Activated CD4-positive, alpha-beta T cell treated with anti-CD3 and anti-CD28 coated beads, Interleukin-2, amount 50 U/mL, for 4 hours (primary cell): ENCODE measurements at places on chromosomes 12 and 14.

DNA sequence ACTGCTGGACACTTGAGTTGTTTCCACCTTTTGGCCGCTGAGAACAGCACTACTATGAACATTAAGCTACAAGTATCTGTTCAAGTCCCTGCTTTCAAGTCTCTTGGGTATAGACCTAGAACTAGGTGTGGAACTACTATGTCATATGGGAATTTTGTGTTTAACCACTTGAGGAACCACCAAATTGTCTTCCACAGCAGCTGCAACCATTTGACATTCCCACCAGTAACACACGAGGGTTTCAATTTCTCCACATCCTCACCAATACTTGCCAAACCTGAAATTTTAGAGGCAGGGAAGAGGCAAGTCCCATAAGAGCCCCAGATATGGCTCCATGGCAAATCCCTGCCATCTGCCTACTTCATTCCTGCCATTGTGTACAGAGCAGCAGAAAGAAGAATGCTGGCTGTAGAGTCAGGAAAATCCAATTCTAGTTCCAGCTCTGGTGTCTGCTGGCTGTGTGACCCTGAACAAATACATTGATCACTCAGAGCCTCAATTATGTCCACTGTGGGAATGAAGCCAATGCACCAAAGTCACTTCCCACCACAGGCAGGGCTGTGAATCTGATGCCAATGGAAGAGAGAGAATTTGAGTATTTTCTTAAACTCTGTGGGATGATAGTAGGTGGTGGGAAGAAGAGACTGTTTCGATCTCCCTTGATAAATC lies 17.8 kb downstream of the PITPNM2 start:
- DNase-seq: no peak

DNA sequence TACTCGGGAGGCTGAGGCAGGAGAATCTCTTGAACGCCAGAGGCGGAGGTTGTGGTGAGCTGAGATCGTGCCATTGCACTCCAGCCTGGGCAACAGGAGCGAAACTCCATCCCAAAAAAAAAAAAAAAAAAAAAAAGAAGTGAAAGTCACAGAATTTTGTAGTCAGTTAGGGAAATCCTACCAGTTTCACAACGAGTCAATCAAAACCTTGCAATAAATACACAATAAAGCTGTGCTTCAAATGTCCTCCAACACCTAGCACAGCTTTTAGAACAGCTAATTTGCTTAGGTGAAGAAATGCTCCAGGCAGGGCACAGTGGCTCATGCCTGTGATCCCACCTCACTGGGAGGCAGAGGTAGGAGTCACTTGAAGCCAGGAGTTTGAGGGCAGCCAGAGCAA lies 112.8 kb upstream of the ATF7IP start:
- no peak for DNase-seq

GRCh38 chr12:65122703-65123102 lies 1.6 kb upstream of the WIF1 start:
- DNase-seq: no peak

DNA sequence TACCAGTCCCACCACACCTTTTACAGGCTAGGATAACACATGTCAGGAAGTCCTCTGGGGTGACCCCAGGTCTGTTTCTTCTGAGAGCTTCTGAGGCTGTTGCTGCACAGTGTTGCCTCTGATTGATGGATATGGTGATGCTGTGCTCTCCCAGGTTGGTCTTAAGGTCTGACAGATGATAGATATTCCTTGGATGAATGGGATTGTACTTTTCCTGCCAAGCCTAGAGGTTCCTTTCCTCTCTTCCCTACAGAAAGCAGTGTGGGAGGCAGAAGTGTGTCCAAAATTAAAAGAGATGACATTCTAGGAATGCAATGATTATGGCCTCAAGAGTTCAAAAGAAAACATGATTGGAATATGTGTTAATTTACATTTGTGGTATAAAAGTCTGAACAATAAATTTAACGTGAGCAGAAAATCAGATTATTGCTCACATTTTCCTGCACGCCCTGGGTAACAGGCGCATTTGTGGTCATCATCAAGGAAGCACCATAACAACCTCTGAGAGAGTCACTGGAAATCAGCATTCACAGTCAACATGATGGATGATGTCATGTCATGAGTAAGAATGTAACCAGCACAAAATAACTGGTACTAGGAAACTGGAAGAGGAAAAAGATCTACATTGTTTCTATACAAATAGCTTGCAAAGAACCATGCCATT lies 73.7 kb downstream of the BBS10 start:
- no peak for DNase-seq

DNA sequence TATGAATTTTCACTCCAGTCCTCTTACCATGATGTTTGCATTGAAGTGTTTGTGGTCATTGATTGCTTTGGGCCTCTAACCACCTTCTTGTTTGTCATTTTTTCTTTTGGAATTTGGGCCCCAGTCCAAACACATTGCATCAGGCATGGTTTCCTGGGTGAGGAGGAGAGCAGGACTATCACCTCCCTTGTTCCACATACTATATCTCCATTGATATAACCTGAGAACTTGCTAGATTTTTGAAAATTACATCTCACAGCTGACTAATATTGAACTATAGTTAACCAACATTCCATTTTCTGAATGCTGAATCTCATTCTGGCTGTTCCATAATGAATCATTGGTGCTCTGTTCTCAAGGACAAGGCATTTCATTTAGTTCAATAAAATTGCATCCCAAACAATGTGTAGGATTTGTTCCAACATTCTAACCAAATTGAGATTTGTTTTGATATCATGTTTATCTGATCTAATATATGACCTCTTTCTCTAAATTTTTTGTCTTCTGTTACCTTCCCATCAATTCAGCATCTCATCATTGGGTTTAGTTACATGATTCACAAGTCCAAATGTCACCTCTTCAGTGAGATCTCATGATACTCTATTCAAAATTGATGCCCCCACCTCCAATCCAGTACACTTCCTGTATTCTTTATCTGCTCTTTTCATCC lies 329.0 kb downstream of the ZFP36L1 start:
- no peak for DNase-seq

- DNase-seq: no peak
Measured at GRCh38 chr14:77738559-77739250, 22.3 kb downstream of the SNW1 start.

DNA sequence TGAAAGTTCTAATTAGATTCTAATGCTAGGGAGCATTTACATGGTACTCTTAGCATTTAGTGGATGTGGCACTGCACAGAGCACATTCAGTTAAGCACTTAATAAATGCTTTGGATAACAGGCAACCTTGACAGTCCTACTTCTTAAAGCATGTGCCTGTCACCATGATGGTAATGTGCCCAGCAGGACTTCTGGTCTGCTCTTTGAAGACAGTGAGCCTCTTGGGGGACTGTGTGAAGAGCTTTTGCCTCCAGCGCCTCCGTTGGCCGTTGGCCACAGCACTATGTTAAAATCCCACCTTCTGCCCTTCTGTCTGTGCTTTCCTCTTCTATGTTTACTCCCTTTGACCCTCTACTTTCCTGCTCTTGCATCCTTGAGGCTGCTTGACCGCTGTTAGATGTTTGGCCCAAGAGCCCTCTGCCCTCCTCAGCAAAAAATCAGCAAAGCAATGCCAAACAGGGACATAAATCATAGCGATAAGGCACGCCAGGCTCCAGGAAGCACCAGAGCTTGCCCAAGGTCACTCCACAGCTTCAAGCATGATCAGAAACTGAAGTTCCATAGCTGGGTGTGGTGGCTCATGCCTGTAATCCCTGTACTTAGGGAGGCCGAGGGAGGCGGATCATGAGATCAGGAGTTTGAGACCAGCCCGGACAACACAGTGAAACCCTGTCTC lies 8.3 kb downstream of the CDKL1 start:
- DNase-seq: no peak

DNA sequence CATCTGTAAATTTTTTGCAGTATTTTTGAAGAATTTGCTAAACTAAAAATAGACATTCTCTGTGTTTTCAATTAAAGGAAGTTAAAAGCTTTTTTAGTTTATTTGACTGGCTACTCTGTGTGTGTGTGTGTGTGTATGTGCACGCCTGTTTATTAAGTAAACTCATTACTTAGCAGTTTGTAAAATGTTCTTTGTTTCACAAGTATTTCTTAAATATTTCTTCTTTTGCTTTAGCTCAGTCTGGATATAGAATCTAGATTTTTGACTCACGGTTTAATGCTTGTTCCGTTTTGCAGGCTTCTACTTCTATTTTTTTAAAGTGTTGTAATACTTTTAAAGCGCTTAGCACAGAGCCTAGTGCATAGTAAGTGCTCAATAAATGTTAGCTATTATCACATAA lies 46.5 kb upstream of the KCNMB4 start:
- no peak for DNase-seq

- no peak for DNase-seq
Measured at GRCh38 chr14:68884031-68885030, 91.5 kb upstream of the ZFP36L1 start.

DNA sequence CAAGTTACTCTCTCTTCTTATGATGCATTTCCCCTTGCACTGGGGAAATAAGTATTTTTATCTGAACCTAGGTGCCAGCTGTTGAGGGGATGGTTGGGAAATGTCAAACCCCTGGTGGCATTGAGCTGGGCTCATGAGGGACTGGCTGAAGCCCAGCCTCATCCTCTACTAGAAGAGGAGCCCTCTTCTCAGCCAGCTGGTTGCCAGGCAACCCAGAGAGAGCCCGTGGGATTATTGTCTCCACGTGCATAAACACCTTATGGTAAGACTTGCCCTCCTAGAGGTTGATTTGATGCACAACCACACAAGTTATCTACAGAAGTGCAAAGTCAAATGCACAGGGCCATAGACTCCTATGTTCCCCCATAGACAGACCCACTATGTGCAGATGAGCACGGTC lies 89.8 kb downstream of the WSCD2 start:
- no peak for DNase-seq

- no peak for DNase-seq
Measured at GRCh38 chr12:39329018-39329417, 113.9 kb downstream of the KIF21A start.

DNA sequence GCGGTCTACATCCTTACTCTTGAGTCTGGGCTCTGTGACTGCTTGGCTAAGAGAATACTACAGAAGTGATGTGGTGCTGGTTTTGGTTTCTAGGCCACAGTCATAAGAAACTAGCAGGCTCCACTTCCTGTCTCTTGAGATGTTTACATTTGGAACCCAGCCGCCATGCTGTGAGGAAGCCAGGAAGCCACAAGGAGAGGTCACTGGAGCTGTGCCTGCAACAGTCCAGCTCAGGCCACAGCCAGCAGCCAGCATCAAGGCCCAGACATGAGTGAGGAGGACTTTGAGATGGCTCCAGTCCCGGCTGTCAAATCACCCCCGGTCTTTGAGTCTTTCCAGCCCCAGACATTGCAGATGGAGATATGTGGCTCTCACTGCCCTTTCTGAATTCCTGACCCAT lies 12.9 kb upstream of the FAM181A start:
- DNase-seq: no peak

- no peak for DNase-seq
Measured at GRCh38 chr14:96629082-96629481, 126.9 kb downstream of the PAPOLA start.

- DNase-seq: no peak
Measured at GRCh38 chr14:72856530-72857266, 37.2 kb downstream of the DPF3 start.

DNA sequence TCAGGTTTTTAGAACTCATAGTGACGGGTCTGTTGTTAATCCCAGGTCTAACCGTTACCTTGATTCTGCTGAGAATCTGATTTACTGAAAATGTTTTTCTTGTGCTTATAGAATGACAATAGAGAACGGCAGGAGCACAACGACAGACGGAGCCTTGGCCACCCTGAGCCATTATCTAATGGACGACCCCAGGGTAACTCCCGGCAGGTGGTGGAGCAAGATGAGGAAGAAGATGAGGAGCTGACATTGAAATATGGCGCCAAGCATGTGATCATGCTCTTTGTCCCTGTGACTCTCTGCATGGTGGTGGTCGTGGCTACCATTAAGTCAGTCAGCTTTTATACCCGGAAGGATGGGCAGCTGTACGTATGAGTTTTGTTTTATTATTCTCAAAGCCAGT lies 34.4 kb downstream of the PSEN1 start:
- no peak for DNase-seq

GRCh38 chr14:77543240-77543551 lies 44.6 kb upstream of the ISM2 start:
- DNase-seq: no peak

DNA sequence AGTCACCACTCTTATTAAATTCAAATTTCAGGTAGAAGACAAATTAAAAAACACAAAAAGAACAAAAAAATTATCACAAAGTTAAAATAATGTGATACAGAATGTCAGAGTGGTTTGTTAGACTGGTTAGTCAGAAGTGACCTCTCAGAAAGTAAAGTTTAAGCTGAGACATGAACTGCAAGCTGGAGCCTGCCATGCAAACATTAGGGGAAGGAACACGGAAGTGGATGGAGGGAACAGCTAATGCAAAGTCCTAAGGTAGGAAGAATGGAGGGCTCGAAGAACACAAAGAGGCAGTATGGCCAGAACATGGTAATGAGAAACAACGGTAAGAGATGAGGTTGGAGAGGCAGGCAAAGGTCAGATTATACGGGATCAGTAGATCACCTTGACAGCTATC lies 41.7 kb downstream of the WDHD1 start:
- DNase-seq: no peak

DNA sequence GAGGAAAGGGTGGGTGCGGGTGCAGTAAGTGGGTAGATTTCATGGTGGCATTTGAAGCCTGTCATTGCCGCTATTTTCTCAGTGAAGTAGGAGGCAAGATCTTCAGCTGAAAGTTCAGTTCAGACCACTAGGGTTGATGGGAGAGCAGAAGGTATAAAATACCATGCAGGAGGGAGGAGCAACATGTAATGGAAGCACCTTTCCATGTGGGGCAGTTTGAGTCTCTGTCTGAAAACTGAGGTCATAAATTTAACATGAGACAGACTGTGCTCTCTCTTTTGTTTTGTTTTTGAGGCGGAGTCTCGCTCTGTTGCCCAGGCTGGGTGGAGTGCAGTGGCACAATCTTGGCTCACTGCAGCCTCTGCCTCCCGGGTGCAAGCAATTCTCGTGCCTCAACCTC lies 22.7 kb downstream of the LRRC74A start:
- no peak for DNase-seq

GRCh38 chr14:52248057-52248456 lies 19.4 kb upstream of the PTGDR start:
- no peak for DNase-seq

DNA sequence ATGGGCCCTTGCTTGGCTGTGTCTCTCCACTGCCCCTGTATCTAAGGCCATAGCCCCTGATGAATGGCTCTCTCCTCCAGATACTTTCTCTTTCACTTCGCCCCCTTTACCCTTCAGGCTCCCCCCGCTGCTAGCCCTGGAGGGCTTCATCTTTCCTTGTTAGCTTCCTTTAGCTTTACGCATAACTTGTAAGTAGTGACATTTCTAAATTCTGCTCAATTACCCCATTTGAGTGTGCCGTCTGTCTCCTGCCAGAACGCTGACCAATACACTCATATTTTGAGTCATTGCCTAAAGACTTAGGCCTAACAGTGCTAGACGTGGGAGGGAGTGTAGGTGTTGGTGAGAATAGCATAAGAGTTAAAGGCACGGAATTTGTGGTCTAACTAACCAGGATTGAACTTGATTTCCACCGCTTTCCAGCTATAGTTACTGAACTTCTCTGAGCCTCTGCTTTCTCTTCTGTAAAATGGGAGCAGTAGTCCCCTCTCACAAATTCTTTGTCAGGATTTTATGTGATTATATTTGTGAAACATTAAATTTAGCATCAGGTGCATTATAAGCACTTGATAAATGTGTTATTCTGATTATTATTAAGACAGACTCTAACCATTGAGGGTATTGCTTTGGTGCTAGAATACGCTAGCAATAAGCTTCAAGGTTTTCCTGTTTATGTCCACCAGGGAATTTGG lies 129.3 kb downstream of the ZFP36L1 start:
- peak; percentile 25 for DNase-seq

- DNase-seq: no peak
Measured at GRCh38 chr12:132404951-132405741, 75.8 kb upstream of the GALNT9 start.
